Neural progenitor cell (in vitro differentiated cells): ENCODE measurements at places on chromosomes 1 and 21.

GRCh38 chr1:1869469-1869868, 21.4 kb downstream of the GNB1 start:
- no peak for DNase-seq

- no peak for DNase-seq
These were observed 1.6 kb downstream of the TMEM50B start for GRCh38 chr21:33478182-33478581.

DNA sequence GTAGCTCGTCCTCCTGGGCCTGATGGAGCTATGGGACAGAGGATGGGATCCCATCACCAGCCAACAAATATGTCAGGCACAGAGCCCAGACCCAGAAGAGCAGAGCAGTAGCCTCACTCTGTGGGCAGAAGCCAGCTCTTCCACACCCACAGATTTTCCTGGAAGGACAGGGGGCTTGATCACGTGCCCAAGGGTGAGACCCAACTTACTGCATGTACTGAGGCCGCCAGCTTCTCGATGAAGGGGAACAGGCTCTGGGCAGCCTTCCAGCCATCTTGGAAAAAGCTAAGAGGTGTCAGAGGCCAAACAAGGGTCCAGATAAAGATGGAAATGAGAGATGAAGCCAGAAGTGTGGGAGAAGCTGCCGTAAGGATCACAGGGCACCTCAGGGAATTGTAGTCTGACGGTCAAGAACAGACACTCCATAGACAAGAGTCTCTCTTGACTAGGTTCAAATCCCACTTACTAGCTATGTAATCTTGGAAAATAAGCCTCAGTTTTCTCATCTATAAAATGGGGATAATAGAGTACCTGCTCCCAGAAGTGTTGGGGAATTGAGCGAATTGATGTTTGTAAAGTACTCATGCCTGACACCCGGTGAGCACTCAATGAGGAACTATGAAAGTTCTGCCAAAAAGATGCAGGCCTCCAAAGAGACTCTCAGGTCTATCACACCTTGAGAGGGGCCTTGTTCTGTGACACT, 17.0 kb upstream of the TCEA3 start:
- DNase-seq = no peak

- DNase-seq = peak; percentile 82
These were observed 17.9 kb downstream of the TNFRSF25 start for GRCh38 chr1:6447818-6448748.

DNA sequence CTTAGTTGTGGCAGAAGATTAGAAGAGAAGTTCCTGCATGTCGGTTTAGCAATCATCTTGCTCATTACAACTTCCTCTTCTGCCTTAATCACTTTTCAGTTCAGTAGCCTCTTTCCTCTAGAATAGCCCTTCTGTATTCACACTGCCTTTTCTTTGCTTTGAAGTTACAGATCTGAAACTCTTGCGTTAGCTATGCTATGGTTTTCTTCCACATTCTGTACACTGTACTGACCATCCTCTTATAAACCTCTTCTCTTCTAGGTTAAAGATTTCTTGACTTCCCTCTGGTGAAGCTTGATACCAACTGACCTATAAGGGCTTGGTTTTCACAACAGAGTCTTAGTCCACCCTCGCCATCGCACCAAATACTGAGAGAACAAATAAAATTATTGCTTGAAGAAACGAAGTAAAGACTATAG, 35.0 kb downstream of the C21orf91 start:
- no peak for DNase-seq

GRCh38 chr1:59298710-59299346, 1.9 kb downstream of the FGGY start:
- no peak for DNase-seq

DNA sequence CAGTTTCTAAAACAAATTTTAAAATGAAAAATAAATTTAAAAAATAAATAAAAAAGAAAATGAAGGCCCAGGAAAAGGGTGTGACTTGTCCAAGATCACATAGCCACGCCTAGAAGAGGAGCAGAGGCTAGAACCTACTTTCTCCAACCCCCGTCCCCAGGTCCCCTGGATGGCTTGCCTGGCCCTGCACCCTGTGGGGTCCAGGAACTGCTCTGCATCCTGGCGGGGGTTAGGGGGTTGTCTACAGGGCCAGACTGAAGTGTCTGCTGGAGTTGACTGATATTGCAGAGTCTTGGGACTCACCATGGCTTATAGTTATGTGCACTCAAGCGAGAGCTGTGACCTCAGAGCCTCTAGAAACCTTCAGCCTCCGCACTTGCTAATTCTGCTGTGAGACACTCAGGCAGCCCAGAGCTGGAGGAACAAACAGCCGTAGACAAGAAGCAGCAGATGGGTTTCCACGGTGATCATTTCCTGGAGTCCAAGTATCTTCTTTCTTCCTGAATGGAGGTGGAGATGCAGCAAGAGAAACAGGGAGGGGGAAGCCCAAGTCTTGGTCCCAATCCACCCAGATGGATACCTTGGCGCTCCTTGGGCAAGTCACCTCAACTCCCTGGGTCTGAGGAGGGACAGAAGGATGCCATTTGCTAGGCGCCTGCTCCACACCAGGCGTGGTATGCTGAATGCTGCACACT, 5.2 kb upstream of the EXTL1 start:
- no peak for DNase-seq

DNA sequence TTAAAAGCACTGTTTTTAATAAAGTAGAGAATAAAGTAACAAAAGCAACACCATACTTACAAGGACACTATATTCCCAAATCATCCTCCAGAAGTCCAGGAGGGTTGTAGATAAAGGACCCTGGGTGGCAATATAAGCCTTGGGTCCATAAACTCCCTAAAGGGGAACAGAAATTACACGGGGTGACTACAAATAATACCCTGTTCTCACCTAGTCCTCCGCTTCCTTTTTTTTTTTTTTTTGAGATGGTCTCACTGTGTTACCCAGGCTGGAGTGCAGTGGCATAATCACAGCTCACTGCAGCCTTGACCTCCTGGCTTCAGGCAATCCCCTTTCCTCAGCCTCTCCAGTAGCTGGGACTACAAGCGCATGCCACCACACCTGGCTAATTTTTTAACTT, 13.1 kb downstream of the PTPN22 start:
- no peak for DNase-seq

DNA sequence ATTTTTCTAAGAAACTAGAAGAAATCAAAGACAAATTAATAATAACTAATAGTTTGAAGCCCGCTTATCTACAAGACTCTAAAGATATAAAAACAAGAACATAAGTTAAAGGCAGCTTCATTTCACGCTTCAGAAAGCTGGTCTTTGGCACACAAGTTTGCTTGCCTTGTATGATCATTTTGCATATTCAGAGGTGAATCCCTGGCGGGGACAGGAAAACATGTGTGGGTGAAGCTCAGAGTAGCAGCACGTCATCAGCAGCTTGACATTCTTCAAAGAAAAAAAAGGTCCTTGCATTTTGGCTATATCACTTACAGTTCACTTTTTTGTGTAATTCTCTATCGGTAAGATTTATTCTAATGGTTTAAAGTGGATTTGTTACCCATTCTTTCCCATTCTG, 1911.8 kb downstream of the MRPL39 start:
- DNase-seq = no peak

DNA sequence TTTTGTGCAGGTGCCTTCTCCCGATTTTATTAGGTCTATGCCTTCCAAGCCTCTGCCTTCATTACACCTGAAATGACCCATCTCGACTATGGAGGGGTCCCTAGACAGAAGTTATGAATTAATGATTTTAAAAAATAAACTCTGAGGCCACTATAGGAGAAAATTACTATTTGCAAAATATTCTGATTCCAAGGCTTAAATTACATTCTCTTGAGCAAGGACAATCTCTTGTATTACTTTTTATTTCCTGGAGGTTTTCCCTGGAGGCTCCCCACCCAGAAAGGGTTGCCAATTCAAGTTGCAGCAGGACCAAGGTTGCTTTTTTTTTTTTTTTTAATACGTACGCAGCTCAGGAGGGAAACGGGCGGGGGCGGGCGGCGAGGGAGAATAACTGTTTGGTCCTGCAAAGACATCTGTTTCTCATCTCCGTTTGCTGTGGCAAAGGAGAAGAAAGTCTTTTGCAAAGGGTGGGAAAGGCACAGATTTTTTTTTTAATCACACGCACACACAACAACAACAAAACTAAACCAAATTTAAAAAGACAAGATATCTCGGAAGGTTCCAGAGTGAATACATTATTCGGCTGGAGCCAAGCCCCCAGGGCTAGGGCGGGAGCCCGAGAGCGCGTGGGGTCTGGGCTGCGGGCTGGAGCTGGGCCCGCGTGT, 618 bp upstream of the SERTAD4 start:
- DNase-seq = no peak

DNA sequence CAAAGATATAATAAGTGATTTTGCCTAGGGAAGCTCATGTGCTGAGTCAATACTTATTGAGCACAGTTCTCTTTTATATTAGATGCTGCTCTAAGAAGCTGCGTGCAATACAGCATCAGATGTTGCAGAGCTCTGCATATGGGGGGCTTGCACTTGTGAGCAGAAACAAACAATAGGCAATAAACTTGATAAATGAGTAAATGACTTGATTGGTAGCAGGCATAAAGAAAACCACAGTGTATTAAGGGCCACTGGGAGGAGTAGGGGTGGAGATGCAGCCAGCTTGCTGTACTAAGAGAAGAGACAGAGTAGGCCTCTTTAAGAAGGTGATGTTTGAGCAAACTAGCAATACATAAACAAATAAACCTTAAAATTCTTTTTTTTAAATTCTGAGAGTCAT, 598.5 kb upstream of the ADAMTS5 start:
- DNase-seq = no peak

DNA sequence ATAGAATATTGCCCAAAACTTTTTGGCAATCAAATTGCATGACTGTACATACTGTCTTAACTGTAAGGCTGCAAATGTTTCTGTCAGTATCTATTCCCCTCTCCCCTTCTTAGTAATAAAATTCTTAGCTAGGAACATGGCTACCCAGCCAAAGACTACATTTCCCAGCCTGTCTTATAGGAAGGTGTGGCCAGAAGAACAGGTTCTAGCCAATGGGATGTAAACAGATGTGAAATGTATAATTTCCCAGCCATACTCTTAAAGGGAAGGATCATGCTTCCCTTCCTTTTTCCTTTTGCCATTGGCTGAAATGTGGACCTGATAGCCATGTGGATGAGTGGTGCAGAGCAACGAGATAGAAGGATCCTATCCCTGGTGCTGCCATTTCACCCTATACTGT, 7.0 kb upstream of the HIVEP3 start:
- no peak for DNase-seq

DNA sequence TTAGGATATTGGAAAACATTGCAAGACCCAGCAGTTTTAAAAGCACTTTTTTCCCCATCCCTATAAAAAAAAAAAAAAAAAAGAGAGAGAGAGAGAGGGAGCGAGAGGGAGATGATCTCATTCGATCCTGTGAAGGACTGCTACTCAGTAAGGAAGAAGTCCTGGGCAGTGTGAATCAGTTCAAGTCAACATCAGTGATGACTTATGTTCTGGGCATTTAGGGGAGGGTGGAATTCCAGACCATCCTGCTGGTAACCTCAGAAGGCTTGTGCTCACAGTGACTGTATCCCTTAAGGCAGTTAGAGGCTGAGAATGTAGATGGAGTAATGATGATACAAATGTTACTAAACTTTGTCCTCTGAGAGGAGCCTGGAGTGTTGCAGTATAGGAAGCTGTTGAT, 151.4 kb downstream of the TGFB2 start:
- DNase-seq = no peak

DNA sequence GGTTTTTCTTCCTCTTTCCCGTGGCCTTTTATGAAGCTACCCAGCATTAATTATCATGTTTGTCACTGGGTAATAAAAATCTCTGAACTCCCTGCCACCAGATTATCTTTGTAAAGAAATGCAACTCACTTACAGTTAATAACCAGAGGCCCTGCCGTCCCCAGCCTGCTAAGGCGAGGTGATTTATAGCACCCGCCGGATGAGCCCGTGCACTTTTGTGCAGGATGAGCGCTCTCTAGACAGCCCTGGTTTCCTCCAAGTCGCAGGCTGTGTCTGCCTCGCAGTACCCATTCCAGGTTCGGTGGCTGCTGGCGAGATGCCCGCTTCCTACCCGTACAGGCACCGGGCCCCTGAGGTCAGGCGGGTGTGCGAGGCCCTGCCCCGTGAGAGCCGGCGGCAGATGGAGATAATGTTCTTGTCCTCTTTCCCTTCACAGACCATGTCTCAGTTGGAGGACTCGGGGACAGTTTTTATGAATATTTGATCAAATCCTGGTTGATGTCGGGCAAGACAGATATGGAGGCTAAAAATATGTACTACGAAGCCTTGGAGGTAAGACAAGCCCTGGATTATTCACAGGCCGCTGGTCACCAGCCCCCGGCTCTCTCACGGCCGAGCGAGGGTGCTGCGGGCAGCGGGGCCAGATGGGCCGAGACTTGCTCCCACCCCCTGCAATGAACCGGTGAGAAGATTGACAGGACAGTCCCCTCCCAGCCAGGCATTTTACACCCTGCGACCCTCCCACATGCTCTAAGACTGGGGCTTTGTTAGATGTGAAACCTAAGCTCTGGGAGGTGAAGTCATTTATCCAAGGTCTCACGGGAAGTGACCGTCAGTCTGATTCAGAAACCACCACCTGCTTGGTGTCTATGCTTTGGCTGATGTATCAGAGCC, 28.5 kb upstream of the SELENON start:
- DNase-seq = peak; percentile 87

DNA sequence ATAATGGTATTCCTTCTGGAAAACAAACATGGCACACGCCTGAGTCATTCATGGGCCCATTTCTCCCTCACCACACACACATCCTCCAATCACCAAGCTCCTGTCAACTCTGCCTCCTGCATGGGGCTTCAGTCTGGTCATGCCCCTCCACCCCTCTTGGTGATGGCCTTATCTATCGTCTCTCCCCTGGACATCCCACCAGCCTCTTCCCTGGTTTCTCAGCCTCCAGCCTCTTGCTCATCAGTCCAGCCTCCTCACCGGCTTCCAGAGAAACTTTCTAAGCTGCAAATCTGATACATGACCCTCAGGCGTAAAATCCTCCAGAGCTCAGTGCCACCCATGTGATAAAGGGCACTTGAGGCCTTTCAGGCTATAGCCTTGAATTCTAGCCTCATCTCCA, 243.9 kb downstream of the FOXD2 start:
- DNase-seq = no peak

- no peak for DNase-seq
These were observed 43.1 kb downstream of the DUSP10 start for GRCh38 chr1:221698579-221699349.

DNA sequence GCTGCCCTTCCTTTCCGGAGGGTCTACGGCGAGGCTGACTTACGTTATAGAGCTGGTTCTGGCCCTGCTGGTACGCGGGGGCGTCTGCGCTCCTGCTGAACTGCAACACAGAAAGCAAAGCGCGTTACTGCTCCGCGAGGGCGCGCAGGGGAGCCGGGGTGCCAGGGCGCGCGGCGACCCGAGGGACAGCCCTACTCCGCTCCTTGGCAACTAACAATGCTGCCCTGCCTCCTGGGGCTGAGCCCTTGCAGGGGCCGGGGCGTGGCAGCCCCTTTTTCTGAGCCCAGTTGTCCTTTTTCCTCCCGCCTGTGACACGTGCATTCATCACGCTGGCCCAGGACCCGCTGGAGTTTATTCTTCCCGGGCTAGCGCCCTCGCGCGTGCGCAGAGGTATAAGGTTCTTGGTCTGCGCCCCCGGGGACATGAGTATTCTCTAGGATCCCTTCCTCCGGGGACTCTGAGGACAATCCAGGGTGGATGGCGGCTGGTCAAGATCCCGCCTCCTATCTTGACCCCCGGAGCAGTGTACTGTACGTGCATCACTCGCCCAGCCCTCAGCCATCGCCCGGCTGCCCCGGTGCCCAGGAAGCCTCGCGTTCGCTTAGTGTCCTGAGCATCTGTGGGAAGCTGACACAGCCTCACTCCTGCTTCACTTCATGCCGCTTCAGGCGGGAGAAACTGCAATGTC, 78.9 kb downstream of the CD247 start:
- peak; percentile 87 for DNase-seq

- DNase-seq = no peak
These were observed 112.1 kb downstream of the TNFSF18 start for GRCh38 chr1:172938681-172939080.

GRCh38 chr1:100581096-100581705, 43.3 kb downstream of the GPR88 start:
- DNase-seq = no peak
